ENCODE measurements at places on chromosomes 4 and X.

DNA sequence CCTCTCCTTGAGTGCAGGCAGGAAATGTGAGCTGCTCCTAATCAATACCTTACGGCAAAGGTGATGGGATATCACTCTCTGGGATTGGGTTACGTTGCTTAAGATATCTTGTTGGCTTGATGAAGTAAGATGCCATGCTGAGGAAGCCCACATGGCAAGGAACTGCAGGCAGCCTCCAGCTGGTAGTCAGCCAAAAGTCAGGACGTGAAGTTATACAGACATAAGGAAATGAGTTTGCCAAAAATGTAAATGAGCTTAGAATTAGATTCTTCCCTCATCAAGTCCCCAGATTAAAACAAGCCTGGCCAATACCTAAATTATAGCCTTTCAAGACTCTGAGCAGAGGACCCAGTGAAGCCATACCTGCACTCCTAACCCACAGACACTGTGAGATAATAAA, 155.0 kb downstream of the QDPR start:
- no peak for DNase-seq

GRCh38 chrX:94977562-94977961, 1303.6 kb downstream of the FAM133A start:
- no peak for DNase-seq

DNA sequence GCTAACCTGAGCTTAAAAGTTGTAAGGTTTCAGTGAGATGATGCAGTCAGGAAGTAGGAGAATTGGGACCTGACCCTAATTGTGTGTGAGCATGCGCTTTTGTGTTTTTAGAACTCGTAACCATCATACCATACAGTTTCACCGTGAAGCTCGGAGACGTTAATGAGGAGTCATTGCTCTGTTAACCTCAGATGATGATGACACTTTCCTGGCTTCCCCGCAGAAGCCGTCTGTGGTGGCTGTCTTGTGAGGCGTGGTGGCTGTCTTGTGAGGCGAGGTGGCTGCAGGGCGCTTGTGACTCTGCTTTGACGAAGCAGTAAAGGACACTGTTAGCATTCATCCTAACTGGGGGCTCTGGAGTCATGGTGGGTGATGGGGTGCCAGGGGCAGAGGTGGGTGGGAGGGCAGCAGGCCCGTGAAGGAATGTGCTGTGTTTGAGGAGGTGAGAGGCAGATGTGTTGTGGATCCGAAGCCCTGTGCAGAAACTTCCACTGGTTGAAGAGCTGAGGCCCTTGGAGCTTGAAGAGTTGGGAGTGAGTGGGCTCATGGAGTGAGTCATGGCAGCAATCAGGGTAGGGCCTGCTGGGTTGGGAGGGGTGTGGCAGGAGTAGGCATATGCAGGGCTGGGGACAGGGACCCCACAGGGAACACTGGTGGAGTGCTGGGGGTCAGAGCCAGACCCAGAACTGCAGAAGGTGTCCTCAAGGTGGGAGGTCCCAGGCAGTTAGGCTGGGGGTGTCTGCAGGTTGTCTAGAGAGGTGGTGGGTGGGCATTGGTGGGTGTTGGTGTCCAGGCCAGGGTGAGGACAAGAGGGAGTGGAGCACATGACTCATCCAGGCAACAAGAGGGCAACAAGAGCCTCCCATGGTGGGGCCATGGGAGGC, 57.4 kb downstream of the NSD2 start:
- DNase-seq = no peak

DNA sequence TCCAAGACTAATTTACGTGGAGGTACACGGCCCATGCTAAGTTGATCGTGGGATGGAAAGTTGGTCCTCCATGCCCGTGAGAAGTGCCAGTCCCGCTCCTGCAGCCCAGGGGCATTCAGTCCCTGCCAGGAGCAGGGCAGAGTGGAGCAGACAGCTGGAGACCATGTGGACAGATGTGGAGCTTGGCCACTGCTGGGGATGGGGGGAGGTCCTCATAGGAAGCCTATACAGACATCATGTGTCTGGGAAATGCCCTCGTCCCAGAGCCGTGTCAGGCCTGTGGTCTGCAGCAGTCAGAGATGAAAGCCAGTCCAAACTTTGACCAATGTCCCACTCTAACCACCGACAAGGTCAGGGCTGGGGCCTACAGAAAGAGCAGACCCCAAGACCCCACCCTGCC, 118.4 kb downstream of the CPZ start:
- no peak for DNase-seq

GRCh38 chr4:167713756-167714155, 378.6 kb upstream of the ANXA10 start:
- DNase-seq = no peak

DNA sequence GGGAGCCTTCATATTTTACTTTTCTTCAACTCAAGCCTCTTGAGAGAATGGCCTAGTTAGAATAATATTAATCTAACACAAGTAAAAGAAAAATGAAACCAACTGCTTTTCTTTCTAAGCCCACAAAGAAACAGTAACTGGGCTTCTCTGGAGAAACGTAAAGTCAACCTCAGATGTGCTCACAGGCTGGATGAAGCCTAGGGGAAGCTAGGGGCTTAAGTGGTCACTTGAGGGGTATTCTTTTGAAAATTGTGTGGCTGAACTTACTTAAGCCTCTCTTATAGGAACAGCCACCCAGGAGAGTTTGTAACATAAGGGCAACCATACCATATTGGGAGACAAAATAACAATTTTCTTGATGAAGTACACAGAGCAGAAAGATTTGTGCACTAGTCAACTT, 279.0 kb downstream of the SPRY1 start:
- no peak for DNase-seq

GRCh38 chr4:2322227-2322626, 60.3 kb upstream of the MXD4 start:
- no peak for DNase-seq

GRCh38 chr4:76589872-76590797, 155.1 kb downstream of the SHROOM3 start:
- no peak for DNase-seq

DNA sequence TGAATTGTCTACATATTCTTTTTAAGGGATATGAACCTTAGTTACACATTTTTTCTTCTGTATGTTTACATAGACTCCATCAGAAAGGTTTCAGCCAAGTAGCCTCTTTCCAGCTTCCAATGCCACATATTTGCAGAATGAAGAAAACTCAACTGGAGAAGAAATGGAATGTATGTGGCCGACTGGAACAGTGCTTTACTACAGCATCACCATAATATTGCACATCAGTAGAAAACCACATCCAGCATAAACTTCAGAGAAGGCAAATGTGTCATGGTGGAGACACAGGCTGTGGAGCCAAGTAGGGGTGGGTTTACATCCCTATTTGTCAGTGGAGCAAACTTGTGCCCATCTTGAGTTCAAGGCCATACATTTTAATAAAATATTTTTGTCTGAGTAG, 204.8 kb upstream of the LDB2 start:
- no peak for DNase-seq

DNA sequence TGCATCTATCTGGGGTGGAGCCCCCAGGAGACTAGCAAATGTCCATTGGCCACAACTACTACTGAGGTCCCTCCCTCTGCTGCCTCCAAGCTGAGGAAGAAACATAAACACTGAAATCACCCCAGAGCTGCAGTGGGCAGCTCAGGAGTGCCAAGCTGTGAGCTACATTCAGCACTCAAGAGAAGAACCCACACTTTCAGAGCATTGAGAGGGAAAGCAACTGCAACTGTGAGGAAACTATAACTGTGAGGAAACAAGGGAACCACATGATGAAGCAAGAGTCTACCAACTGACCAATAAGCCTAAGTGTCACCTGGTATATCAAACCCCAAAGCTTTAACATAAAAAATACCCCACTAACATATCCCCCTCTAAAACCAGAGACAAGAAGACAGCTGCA, 373.5 kb upstream of the TACR3 start:
- no peak for DNase-seq

GRCh38 chr4:183674153-183674552, 15.1 kb downstream of the TRAPPC11 start:
- no peak for DNase-seq

DNA sequence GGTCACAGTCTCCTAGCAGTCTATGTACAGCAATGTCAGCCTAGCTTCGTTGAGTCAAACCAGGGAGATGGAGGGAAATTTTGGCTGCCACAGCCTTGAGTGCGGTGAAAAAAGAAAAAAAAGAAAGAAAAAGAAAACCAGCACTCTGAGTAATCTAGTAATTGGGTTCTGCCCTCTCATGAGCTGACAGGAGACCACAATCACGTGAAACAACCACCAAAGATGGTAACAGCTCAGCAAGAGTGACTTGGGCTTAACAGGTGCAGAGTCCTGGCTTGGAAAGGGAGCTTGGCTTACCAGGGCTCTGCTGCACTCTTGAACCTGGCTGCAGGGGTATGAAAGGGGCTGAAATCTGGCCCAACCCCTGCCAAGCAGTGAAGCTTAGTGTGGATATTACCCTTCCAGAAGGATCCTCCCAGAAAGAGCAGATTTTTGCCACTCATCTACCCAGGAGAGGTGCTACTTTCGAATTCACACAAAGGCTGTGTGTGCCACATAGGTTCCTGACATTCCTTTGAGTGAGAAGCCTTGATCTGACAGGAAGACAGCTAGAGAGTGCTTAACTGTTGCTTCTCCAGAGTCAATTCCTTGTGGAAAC, 350.3 kb downstream of the PTTG2 start:
- peak; percentile 43 for DNase-seq

GRCh38 chrX:154515966-154516655, at the start of gene FAM3A:
Gene FAM3A (minus strand): TSS chrX:154516232. CDS start chrX:154515772, 460 bp downstream.
- DNase-seq = peak; percentile 92

DNA sequence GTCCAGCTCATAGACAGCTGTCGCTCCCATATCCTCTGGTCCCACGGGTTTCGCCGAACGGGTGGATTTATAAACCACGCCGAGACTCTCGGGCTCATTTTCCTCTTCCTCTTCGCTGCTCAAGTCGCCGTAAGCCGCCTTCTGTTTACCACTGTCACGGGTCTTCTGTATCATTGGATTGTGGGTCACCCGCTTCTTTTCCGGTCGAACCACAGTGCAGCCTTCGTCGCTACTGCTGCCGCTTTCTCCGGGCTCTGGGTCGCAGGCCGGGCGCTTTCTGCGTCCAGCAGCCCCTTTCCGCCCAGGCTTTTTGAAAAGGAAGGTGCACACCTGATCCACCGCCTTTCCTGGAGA, 311 bp downstream of the RNF113A start:
- no peak for DNase-seq

DNA sequence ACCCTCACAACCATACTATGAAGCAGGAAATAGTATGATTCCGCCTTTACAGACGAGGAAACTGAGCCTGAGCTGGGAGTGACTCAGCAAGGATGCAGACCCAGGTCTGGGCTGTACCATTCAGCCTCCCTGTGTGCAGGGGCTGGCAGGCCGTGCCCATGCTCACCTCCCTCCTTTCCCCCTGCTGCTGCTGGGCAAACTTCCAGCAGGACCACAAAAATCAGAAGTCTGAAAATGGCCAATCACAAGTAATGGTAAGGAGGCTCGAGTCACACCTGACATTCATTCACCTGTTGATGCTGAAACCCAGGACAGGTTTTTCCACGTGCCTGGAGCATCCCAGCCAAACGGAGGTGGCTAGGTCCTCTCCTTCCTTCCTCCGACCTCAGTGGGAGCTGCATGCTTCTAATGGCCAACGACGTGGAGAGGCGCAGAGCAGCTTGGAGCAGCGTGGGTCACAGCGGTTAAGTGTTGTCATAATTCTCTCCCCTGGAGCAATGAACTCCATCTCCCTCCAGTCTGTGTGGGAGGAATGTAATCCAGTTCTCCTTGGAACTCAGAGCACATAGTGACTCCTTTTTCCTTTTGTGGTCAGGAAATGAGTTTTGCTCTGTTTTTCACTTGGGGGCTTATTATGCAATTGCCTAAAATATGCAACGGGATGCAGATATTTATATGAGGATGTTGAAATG, 371.7 kb downstream of the BCOR start:
- no peak for DNase-seq

DNA sequence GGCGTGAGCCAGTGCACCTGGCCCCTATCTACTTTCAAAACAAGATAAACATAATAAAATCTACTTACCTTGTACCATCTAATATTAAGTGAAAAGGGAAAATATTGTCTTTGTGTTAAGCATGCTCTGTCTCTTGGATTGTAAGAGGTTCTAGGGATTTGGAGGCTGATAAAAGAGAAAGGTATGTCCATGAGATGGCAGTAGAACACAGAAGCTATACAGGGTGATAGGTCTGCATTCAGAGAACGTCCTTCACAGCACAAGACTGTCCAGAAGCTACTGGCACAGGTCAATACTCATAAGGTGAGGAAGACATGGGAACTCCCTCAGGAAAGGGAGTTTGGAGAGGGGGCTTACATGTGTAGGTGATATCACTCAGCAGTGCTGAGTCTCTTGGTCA, 135.5 kb downstream of the TMEM47 start:
- DNase-seq = no peak

DNA sequence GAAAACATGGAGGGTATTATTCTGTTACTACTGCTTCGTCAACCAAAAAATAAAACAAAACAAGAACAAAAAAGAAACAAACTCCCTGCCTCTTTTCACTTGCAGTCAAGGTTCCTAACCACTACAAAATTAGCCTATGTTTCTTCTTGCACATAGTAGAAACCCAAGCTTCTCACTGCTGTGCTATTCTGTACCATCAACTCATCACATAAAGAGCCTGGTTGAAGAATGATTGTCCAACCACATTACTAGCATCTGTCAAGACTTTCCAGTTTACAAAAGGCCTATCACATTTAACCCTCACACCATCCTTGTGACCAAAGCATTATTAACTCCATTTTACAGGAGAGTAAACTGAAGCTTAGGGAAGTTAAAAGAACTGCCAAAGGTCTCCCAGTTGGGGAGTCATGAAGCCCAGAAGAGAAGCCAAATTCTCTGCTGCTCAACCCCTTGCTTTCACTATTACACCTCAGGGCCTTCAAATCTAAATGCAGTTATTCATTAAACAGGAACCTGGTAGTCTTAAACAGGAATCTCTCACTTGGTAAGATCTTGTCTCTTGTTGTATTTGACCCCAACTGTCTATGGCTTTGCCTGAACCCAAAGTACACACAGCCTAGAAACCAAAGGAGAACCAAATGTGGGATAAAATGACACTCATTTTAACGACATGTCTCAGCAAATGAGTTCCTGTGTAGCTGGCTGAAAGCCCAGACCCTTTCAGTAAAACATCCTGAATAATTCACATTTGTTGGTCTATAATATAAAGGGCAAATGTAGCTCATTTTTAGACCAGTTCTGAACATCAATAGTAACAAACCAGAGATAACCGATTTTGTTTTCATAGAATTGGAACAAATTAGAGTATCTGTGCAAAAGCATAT, 8.6 kb downstream of the F9 start:
- DNase-seq = no peak

DNA sequence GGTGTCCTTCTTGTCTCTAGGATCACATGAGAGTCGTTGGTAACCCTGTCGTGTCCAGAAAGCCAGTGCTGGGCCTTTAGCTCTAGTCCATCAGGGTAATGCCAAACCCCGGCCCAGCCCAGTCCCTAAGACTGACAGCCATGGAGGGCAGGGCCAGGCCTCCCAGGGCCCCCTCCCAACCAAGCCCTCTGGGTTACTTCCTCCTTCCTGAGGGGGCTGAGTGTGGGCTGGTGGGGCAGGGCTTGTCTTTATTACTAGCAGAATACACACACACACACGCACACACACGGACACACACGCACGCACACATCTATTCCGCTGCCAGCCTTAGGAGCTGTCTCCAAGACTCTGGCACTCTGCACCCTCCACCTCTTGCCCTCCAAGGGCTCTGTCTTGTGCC, 35.6 kb upstream of the CDKN2AIP start:
- DNase-seq = no peak

All from activated CD8-positive, alpha-beta memory T cell treated with anti-CD3 and anti-CD28 coated beads, Interleukin-2, amount 50 U/mL, for 4 hours (primary cell).